CD4-positive, alpha-beta memory T cell (primary cell): ENCODE measurements at places on chromosomes 7 and 10.

DNA sequence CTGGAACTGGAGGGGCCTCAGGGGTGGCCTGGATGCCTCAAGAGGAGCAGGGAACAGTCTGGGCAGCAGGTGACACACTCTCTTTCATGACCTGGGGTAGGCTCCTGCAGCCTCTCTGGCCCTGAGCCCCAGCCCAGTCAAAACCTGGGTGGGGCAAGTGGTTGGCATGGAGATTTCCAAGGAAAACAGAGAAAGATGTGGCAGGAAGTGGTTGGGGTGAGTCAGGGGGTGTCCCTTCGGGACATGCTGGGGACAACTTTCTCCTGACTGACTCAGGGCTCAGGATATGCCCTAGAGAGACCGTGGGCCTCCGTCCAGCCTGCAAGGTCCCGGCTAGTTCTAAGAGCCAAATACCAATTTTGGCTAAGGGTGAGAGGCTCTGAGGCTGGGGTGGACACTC, 2.9 kb downstream of the AQP1 start:
- DNase-seq: no peak

- no peak for DNase-seq
Observed at GRCh38 chr7:11120068-11120664, 146.5 kb downstream of the PHF14 start.

- no peak for DNase-seq
Observed at GRCh38 chr7:73539709-73540108, 17.6 kb upstream of the BAZ1B start.

DNA sequence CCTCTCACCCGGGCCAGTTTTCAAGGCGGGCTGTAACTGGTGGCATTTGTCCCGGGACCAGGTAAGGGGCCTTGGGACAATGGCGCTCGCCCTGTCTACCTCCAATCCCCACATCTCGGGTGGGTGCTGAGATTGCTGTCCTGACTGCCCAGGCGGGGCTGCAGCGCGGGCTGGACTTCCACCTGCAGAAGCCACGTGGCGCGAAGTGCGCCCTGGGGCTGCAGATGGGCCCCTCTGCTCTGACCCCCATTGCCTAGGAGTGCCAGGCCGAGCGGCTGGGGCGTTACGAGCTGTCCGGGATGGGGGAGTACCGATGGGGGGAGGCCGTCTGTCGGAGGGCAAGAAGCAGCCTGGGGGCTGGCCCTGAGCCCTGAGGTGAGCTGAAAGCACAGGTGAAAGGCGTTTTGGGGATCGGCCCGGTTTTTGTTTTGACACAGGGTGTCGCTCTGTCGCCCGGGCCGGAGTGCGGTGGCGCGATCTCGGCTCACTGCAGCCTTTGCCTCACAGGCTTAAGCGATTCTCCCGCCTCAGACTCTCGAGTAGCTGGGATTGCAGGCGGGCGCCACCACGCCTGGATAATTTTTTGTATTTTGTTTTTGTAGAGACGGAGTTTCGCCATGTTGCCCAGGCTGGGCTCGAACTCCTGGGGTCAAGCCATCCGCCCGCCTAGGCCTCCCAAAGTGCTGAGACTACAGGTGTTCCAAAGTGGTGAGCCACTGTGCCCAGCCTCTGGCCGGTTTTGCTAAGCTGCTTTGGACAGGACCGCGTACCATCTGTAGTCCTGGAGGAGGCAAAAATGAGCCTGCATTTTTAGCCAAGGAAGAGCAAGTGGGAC, at the start of gene SFXN2:
TSS of gene SFXN2 (plus strand) at position 16 of the 835 bp plus-strand sequence. CDS start 12,001 bp downstream, outside the sequence.
- peak; percentile 51 for DNase-seq

- DNase-seq: no peak
Observed at GRCh38 chr7:47652591-47652990, 70.7 kb upstream of the TNS3 start.

GRCh38 chr10:11018855-11019631, 1.4 kb downstream of the CELF2 start:
- no peak for DNase-seq

DNA sequence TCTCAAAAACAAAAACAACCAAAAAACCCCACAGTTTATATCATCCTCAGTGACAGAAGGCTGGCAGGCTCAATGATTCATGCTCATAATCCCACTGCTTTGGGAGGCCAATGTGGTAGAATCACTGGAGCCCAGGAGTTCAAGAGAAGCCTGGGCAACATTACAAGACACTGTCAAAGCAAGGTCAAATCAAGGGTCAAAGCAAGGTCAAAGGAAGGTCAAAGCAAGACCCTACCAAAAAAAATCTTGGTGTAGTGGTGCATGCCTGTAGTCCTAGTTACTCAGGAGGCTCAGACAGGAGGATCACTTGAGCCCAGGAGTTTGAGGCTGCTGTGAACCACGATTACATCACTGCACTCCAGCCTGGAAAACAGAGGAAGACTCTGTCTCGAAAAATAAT, 14.2 kb upstream of the NPC1L1 start:
- DNase-seq: no peak

DNA sequence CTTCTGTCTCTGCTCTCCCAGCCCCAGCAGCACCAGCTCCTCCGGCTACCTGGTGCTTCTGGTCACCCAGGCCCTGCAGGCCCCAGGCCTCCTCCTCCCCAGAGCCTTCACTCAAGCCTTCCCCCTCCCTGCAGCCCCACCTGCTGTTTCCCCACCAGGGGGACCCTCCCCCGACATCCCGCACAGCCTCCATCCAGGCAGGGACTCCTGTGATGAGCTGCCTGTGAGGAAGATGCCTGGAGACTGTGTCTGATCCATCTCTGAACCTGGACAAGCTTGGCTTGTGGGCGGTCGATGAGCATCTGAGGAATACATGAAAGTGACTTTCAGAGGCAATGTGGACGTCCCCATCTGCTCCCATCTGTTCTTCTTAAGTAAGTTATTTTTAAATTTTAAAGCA, 45.0 kb downstream of the RAMP3 start:
- DNase-seq: no peak

DNA sequence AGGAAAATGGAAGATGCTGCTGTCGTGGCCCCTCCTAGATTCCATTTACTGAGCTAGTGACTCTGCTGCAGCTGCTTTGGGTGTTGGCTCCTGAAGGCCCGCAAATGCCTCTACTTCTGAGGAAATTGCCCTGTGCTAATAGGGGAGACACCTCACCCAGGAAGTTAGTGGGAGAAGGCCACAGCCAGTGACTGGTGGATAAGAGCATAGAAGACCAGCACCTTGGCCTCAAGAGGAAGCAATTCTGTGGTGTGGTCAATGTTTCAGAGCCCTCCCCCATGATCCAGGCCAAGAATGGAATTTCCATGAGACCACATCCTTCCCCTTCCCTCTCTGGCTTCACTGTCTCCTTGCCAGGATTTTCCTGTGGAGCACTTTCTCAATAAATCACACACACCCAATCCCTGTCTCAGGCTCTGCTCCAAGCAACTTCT, 25.0 kb upstream of the FZD1 start:
- no peak for DNase-seq

GRCh38 chr7:34845666-34846361, 187.8 kb downstream of the NPSR1 start:
- DNase-seq: no peak

DNA sequence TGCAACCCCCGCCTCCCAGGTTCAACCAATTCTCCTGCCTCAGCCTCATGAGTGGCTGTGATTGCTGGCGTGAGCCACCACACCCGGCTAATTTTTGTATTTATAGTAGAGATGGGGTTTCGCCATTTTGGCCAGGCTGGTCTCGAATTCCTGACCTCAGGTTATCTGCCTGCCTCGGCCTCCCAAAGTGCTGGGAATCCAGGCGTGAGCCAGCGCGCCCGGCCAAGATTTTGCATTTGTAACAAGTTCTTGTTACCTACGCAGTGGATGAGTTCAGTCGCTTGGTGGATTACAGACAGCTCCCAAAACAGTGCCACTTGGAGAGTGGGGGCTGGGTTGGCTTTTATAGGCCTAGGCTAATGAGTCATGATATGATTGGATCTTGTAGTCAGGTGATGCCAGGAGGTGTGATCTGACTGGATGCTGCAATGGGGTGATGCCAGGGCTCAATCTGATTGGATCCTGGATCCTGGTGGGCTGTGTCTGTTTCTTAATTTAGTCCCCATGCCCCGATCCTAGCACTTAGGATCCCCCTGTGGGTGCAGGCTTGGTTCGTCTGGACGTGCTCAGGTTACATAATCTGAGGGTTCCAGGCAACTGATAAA, 20.3 kb downstream of the SBDS start:
- no peak for DNase-seq

GRCh38 chr10:117152668-117153067, 14.6 kb upstream of the VAX1 start:
- no peak for DNase-seq

- no peak for DNase-seq
Observed at GRCh38 chr7:38142736-38143135, 35.3 kb upstream of the STARD3NL start.

GRCh38 chr10:94496010-94496409, 49.6 kb upstream of the HELLS start:
- DNase-seq: no peak

- DNase-seq: no peak
Observed at GRCh38 chr7:128752251-128752650, 13.1 kb downstream of the CALU start.

DNA sequence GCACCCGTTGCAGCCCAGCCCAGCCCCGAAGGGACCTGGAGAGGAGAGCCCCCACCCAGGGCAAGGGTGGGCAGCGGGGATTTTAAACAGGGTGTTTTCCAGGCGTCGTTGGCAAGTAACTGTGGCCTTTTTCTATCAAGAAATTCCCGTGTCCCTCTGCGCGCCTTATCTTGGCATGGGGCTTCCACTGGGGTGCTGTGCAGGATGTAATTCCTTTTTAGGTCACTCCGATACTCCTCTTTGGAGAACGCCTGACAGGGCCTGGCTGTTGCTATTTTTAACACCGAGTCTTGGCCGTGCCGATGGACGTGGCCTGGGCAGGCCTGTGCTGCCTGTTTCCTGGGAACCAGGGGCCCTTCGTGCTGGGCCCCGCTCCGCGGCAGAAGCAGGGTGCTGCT, 93.8 kb downstream of the INPP5A start:
- DNase-seq: no peak

DNA sequence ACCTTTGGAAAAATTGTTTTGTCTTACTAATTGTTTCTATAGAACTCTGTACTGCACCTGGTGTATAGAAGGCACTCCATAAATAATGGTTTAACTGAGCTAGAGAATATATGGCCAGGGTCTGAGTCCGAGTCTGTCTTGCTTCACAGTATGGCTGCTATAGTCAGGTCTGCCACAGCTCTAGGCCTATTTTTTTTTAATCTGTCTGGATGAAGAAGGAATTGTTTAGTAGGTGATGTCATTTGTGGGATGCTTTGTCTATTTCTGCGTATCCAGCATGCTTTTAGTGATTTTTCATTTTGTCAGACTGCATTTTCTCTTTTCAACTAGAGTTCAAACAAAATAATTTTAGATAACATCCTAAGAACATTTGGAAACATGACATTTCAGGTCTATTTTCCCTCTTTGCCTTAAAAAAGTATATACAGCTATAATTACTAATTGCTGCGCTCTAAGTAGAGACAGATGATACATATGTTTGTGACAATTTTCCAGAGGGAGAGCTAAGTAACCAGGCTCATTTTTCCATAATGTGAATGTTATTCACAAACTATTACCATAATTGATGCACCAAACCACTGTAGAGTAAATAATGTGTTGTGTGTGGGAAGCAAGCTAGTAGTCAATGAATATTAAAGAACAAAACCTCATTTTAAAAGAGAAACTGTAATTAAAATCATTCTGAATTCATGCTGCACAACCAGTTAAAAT, 361.7 kb downstream of the AUTS2 start:
- no peak for DNase-seq

DNA sequence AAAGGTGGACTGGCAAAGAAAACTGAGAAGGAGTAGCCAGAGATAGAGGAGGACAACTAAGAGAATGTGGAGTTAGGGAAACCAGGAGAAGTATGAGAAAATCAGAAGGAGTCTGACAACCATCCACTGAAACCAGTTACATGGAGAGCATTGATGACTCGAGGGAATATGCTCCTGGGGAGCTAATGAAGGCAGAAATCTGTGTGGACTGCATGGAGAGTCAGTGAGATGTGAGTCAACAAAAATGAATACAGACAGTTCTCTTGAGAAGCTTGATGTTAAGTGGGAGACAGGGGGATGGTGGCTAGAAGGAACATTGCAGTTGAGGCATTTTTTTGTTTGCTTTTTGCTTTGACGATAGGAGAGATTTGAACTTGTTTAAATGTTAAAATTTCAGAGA, 34.3 kb upstream of the ZNF32 start:
- DNase-seq: no peak

GRCh38 chr7:11343818-11344413, 370.2 kb downstream of the PHF14 start:
- DNase-seq: peak; percentile 32
